Stomach (tissue), 19 donors: ENCODE measurements at places on chromosomes 4 and X. TPM values are rescaled to one million over a fixed set of nuclear protein-coding genes. Genes with fewer than 3 reads are reported as not detected.

Gene COL25A1
- not detected for total RNA-seq

DNA sequence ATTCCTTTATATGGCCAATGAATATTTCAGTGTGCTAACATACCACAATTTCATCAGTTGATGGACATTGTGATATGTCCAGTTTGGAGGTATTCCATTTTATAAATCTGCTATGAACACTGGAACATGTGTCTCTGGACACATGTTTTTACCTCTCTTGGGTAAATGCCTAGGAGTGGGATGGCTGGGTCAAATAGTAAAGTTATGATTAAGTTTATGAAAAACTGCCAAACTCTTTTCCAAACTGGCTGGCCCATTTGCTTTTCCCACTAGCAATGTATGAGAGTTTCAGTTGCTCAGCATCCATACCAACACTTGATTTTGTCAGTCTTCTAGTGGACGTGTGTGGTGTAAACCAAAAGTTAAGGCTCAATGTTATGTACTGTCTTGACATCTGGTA, 40.5 kb downstream of the CEP44 start:
- H3K27ac ChIP-seq, result no peak overlapping the region
- no peak for DNase-seq
- H3K4me1 ChIP-seq, result no peaks in the 10 kb centered on the region
- no peaks in the 10 kb centered on the region for H3K36me3 ChIP-seq
- no peaks in the 10 kb centered on the region for H3K27me3 ChIP-seq
- H3K4me3 ChIP-seq, result no peak overlapping the region

GRCh38 chrX:11724122-11725017, 33.7 kb upstream of the MSL3 start:
- peak; percentile 60 for DNase-seq
- H3K4me1 ChIP-seq, result no peaks in the 10 kb centered on the region
- H3K4me3 ChIP-seq, result no peak overlapping the region

DNA sequence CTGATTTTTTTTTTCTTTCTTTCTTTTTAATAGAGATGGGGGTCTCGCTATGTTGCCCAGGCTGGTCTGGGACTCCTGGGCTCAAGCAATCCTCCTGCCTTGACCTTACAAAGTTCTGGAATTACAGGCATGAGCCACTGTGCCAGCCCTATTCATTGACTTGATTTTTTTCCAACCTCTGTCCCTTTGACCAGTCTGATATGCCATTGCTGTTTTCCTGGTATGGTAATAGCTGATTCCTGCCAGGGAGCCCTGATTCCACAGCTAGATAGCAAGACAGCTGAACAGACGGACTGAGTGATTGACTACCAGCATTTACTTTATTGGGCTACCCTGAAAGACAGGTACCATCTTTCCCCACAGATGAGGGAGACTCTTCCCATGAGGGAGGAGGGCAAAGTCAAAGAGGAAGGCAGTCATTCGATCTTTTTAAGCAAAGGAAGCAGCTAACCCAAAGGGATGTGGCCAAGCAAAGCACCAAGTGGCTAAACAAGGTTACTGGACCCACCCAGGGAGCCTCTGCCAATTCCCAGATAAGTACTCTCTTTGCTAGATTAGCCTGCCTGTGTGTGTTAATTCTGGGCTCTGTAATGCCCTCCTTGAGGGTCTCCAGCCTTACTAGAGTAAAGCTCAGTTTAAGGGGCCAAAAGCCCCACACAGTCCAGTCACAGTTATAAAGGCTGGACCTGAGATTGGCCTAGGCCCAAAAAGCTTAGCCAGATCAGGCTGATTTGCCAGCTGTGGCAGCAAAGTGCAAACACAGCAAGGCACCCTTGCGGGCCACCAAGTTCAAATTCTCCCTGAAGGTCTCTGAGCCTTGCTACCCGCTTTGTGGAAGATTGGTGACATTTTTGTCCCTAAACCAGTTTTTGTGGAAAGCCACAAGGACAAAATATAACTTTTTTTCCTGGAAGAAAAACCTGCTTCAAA, 192.4 kb upstream of the GPC4 start:
- no peaks in the 10 kb centered on the region for H3K36me3 ChIP-seq
- DNase-seq, result no peak
- peak overlapping the region; percentile 31 for H3K27ac ChIP-seq
- no peaks in the 10 kb centered on the region for H3K27me3 ChIP-seq
- H3K4me3 ChIP-seq, result no peak overlapping the region

GRCh38 chrX:120308959-120309872, 2.0 kb downstream of the TMEM255A start:
- peak; percentile 65 for DNase-seq
- no peaks in the 10 kb centered on the region for H3K36me3 ChIP-seq
- peaks cover 79% of the 10 kb centered on the region for H3K27me3 ChIP-seq
- peak overlapping the region; percentile 26 for H3K4me3 ChIP-seq
- no peak overlapping the region for H3K27ac ChIP-seq

DNA sequence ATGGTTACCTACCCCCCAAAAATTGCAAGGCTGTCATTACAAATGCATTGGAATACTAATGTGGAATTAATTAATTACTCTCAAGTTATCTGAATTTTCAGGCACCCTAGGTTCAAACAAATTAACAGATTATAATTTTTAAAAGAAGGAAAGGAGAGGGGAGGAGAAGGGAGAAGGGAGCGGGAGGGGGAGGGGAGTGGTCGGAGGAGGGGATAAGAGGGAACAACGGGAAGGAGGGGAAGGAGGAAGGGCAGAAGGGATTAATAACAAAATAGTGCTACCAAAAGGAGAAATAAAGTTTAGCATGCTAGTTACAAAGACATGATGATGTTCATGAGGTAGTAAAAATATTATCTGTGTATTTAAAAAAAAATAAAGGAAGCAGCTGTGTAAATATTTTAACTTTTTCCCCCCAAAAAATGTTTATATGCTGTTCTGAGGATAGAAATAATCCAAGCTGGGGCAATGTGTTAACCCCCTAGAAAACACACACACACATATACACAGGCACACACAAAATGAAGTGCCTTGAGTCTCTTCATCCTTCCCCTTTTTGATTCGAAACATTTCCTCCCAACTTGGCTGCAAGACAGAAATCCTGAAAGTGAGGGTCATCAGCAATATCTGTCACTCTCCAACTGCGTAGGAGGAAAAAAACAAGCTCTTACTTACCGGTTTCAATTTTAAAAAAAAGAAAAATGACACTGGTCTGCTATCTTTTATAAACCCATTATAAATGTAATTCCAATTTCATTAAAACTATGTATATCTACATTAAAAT, 58.8 kb downstream of the PPP3CA start:
- no peak for DNase-seq
- no peak overlapping the region for H3K4me3 ChIP-seq
- H3K4me1 ChIP-seq, result peaks cover 81% of the 10 kb centered on the region
- no peaks in the 10 kb centered on the region for H3K27me3 ChIP-seq

DNA sequence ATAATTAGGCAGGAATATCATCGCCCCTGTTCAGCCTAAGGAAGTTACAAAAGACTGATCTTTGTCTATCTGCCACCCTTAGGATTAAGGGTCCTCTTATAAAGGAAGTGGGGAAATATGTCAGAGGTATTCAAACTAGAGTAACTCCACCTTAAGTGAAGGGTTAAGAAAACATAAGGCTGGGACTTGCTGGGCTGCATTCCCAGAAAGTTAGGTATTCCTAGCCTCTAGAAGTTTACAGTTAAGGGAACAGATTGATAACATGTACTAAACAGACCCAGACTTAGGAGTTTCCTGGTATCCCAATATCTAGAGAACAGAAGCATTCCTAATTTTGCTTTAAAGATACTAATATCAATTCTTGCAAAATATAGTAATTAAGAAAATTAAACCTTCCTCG, 6.0 kb downstream of the CXCL2 start:
- H3K27me3 ChIP-seq, result no peaks in the 10 kb centered on the region
- H3K27ac ChIP-seq, result peak overlapping the region; percentile 79
- peak; percentile 55 for DNase-seq
- H3K4me1 ChIP-seq, result no peaks in the 10 kb centered on the region

- no peak overlapping the region for H3K4me3 ChIP-seq
- DNase-seq, result no peak
- no peak overlapping the region for H3K27ac ChIP-seq
Measured at GRCh38 chr4:67779631-67780030, 25.4 kb upstream of the GNRHR start.

DNA sequence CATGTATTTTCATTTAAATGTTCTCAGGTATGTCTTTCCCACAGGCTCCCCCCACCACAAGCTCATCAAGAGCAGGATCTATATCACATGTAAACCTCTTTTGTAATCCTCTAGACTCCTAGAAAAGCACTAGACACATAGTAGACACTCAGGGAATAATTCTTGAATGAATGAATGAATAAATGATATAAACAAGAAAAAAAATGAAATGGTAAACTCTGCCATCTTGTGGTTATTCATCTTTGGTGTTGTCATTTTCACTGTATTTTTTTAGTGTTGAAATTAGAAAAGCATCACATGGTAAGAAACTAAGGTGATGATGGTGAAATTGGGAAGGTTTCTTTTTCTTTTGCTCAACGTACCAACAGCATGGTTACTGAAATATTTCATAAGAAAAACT, 34.2 kb upstream of the C1GALT1C1 start:
- no peak overlapping the region for H3K27ac ChIP-seq
- no peak for DNase-seq
- H3K4me1 ChIP-seq, result no peaks in the 10 kb centered on the region
- H3K36me3 ChIP-seq, result no peaks in the 10 kb centered on the region
- no peak overlapping the region for H3K4me3 ChIP-seq

Gene CHST7
- 10.1 TPM for total RNA-seq

DNA sequence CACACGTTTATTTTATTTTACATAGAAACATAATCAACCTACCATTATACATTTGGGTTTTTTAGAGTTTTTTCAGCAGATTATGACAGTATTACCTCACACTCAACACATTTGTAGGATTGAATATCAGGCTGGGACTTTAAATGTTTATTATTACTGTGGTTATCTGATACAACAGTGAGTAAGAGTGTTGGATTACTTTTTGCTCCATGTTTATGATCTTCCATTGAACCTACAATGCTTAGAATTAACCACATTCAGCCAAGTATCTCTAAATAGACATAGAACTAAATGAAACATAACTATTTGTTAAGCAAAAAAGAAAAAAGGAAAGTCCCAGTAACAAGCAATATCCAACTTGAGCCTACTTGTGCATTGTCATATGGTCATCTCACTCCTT, 607.4 kb upstream of the PITX2 start:
- H3K27ac ChIP-seq, result no peak overlapping the region
- H3K4me3 ChIP-seq, result no peak overlapping the region
- H3K4me1 ChIP-seq, result no peaks in the 10 kb centered on the region
- DNase-seq, result no peak
- no peaks in the 10 kb centered on the region for H3K36me3 ChIP-seq
- no peaks in the 10 kb centered on the region for H3K27me3 ChIP-seq

- H3K4me3 ChIP-seq, result no peak overlapping the region
- no peaks in the 10 kb centered on the region for H3K36me3 ChIP-seq
- no peak for DNase-seq
- H3K27ac ChIP-seq, result no peak overlapping the region
Measured at GRCh38 chrX:84047339-84047738, 140.7 kb downstream of the RPS6KA6 start.

DNA sequence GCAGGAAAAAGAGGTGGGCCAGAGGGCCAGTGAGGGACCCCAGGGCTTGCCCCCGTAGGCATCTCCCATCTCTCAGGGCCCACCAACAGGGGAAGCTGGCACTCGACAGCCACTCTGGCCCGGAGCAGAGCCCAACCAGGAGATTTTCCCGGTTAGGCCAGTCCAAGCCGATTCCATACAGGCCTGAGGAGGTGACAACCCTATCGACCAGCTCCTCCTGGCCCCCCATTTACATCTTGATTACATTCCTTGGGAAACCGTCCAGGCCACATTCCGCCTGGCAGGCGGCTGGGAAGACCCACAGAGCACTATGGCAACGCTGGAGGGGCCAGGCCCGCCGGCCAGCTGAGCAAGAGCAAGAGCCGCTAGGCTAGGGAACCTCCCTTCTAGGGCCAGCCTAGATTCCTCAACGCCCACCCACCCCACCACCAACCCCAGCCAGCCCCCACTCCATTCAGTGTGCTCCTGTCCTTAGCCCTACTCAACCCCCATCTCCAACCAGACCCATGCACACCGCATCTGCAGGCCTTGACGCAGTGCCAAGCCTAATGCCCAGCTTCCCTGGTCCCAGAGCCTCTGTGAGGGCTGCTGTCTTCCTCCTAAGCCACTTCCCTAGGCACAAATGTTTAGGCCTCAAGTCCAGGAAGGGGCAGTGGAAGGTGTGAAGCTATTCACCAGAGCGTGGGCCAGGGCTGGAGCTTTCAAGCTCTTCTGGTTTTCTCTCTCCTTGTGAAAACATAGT, 161.2 kb downstream of the EFNB1 start:
- H3K27ac ChIP-seq, result peak overlapping the region; percentile 7
- peak; percentile 83 for DNase-seq
- H3K4me1 ChIP-seq, result peaks cover 12% of the 10 kb centered on the region

DNA sequence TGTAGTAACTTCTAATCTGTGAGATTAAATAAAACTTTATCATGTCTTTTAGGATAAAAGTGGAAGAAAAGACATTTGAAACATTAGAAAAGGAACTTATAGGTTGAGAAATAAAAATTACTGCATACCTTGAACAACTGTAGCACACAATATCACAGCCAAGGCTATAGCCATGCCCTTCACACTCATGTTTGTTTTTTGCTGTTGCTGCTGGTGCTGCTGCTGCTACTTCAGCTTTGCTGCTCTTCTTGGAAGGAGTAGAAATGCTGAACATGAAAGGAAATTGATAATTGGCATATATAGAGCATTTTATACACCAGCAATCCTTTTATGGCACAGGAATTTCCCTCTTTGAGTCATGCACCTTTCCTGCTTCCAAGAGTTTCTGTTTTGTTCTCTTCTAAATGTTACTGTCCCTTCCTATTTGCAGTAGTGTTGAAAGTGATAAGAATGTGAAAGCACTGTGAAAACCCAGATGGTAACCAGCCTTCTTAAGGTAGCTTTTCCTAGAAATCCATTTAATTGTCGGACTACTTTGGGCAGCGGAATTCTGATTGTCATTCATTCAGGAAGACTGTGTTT, at the start of gene CXCL11:
TSS of gene CXCL11 (minus strand) at position 272 of the 582 bp plus-strand sequence. CDS start at position 189, 83 bp downstream.
- no peak within 1 kb of the TSS for H3K4me3 ChIP-seq
- H3K4me1 ChIP-seq, result no peaks in the 10 kb centered on the region
- H3K27me3 ChIP-seq, result no peaks in the 10 kb centered on the region
- no peak within 1 kb of the TSS for H3K27ac ChIP-seq

Gene MFAP3L
- total RNA-seq, result not detected

GRCh38 chr4:184108006-184108501, 109.6 kb downstream of the ENPP6 start:
- peaks cover 16% of the 10 kb centered on the region for H3K4me1 ChIP-seq
- DNase-seq, result no peak
- no peak overlapping the region for H3K27ac ChIP-seq
- no peak overlapping the region for H3K4me3 ChIP-seq
- no peaks in the 10 kb centered on the region for H3K36me3 ChIP-seq

DNA sequence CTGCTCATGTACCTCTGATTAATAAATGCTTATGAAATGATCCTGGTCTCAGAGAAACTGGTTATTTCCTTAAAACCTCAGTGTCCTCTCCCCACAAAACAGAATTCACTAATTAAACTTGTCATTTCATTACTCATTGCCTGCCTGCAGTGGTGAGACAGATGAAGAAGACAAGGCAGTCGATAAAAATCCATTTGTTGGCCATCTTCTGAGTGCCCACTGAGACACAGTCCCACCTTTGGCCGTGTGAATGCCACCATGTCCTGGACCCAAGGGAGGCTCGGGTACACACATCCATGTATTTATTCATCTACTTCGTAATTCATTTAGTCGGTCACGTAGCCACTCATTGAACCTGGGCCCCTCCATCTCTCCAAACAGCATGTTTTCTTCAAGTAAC, 3.5 kb downstream of the S100P start:
- H3K27me3 ChIP-seq, result no peaks in the 10 kb centered on the region
- H3K4me3 ChIP-seq, result no peak overlapping the region
- H3K36me3 ChIP-seq, result peaks cover 17% of the 10 kb centered on the region

Gene MSX1
- total RNA-seq, result 6.5 TPM

- H3K27ac ChIP-seq, result no peak overlapping the region
- DNase-seq, result no peak
- peaks cover 11% of the 10 kb centered on the region for H3K4me1 ChIP-seq
- H3K27me3 ChIP-seq, result peaks cover 5% of the 10 kb centered on the region
Measured at GRCh38 chrX:17005712-17006368, 59.4 kb downstream of the REPS2 start.
